ENCODE measurements at places on chromosomes 13 and 19.

GRCh38 chr19:38731654-38732301 is 12.5 kb downstream of the CAPN12 start:
- no peak for DNase-seq

DNA sequence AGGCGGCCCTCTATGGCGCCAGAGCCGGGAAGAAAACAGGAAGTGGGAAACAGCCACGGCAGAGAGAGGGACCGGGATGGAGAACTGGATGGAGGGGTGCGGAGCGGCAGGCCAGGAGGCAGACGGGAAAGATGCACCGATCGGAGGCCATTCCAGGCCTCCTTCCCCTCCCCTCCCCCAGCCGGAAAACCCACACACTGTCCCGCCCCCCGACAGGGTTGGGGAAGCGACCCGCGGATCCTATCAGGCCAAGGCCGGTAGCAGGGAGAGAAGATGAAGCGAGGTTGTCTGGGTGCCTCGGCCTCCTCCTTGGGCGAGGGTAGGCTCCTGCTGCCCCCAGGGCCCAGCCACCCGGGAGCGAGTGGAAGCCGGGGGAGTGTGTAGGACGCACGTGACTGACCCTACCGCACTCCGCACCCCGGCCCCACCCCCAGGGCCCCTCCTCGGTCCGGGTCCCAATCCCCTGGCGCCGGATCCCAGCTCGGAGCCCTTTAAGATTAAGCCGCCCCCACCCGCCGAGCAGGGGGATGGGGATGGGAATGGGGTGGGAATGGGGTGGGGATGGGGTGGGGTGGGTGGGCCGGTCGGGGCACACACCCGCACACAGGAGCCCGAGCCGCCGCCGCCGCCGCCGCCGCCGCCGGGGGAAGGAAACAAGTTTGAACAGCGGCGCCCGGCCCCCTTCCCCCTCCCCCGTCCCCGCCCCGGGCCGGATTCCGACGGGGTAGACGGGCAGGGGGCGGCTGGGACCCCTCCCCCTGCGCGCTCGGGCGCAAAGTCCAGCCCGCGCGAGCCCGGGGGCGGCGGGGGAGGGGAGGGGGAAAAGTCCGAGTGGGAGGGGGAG is 1.5 kb downstream of the ERF start:
- peak; percentile 44 for DNase-seq

DNA sequence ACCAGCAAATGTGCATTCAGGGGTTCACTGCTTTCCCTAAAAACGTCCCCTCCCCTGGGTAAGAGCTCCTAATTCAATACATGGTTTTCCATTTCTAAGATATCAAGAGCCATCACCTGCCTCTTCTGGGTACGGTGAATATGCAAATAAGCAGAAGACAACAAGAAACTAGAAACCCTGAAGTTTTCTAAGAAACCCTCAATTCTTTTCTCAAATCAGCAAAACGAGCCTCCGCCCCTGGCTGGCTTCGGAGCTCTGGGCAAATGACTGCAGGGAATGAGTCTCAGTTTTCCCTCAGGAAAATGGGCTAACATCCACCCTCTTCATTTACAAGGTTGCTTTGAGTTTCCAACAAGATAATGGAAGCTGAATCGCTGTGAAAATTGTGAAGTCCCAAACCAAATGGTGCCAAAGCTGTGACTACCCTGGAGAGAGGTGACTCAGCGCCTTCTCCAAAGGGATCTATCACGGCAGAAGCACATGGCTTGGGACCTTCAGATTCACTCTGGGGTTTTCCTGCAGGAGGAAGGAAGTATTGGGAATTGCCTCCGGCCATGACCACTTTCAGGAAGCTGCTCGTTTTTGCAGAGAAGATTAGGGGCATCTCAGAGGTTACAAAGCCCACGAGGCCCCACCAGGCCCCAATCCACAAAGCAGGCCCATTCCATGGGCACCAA is 26.6 kb downstream of the KLF2 start:
- no peak for DNase-seq

DNA sequence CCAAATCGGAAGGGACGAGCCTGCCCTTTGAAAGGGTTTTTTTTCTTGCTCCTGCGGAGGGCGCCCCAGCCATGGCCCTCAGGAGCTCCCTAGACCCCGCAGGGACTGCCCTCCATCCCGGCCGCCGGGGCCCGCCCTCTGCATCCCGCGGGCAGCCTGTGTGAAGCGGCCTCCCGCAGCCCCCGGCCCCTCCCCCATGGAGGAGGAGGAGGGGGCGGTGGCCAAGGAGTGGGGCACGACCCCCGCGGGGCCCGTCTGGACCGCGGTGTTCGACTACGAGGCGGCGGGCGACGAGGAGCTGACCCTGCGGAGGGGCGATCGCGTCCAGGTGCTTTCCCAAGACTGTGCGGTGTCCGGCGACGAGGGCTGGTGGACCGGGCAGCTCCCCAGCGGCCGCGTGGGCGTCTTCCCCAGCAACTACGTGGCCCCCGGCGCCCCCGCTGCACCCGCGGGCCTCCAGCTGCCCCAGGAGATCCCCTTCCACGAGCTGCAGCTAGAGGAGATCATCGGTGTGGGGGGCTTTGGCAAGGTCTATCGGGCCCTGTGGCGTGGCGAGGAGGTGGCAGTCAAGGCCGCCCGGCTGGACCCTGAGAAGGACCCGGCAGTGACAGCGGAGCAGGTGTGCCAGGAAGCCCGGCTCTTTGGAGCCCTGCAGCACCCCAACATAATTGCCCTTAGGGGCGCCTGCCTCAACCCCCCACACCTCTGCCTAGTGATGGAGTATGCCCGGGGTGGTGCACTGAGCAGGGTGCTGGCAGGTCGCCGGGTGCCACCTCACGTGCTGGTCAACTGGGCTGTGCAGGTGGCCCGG is 815 bp downstream of the MAP3K10 start:
- no peak for DNase-seq

- no peak for DNase-seq
Measured at GRCh38 chr19:50030225-50030624, 4.4 kb downstream of the ZNF473 start.

GRCh38 chr13:39377699-39378098 is 225.3 kb downstream of the LHFPL6 start:
- no peak for DNase-seq

- DNase-seq = peak; percentile 62
Measured at GRCh38 chr19:13784731-13785452, 10.4 kb upstream of the ZSWIM4 start.

GRCh38 chr19:50557009-50557613 is 11.1 kb downstream of the LRRC4B start:
- no peak for DNase-seq

GRCh38 chr19:588093-588740 is 1.5 kb upstream of the HCN2 start:
- peak; percentile 66 for DNase-seq

GRCh38 chr19:42422901-42423461 is 4.2 kb downstream of the LIPE start:
- no peak for DNase-seq
